ENCODE measurements at places on chromosomes 5 and 9.

GRCh38 chr5:20286512-20286911, 298.5 kb upstream of the CDH18 start:
- DNase-seq, result no peak

GRCh38 chr9:84563691-84564090, 105.8 kb upstream of the NTRK2 start:
- DNase-seq, result no peak

DNA sequence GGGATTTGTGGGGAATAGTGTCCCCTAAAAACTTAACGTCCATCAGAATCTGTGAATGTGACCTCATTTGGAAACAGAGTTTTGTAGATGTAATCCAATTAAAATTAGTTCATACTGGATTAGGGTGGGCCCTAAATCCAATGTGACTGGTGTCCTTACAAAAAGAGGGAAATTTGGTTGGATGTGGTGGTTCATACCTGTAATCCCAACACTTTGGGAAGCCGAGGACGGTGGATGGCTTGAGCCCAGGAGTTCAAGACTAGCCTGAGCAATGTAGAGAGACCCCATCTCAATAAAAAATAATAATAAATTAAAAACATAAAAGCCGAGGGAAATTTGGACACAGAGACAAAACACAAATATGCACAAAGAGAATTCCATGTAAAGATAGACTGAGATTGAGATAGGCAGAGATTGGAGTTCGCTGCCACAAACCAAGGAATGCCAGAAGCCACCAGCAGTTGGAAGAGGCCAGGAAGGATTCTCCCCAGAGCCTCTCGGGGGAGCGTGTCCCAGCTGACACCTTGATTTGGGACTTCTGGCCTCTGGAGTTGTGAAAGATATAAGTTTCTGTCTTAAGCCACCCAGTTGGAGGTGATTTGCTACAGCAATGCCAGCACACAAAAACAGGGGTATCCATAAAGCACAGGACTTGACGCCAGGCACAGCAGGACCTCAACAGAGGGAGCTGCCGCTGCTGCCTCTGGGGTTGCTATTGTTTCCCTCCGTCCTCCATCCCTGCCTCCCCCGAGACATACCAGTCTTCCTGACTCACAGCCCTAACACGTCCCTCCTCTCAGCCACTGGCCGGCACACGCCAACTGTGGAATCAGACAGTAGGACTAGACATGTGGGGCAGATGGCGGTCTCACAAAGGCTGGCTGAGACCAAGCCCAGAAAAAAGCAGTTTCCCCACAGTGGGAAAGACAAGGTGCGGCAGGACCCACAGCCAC, 73.8 kb upstream of the IL17B start:
- DNase-seq, result no peak

DNA sequence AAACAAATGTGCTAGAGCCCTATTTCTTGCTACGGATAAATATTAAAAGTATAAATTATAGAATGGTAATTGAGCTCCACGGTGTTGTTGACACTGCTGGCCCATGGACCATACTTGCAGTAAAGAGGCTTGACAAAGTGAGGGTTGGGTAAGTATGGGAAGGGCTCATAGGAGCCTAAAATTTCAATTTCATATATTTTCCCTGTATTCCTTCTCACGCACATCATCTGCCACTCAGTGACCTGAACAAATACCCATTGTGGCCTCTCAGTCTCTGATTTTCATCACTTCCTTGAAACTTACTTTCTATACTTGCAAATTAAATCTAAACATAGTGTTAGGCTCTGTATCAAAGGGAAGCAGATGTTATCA, 116.5 kb downstream of the PIK3R1 start:
- no peak for DNase-seq

- DNase-seq, result peak; percentile 82
Observed at GRCh38 chr9:131530920-131531832, at the start of gene UCK1. Gene UCK1, minus strand, starts transcription at chr9:131531263. Its CDS starts 89 bp downstream, at chr9:131531174.

GRCh38 chr9:77648234-77649108, at the start of gene GNA14:
Gene GNA14, minus strand, starts transcription at chr9:77648322. Its CDS starts 529 bp downstream, at chr9:77647793.
- no peak for DNase-seq

- DNase-seq, result no peak
Observed at GRCh38 chr9:98477884-98478283, 222.4 kb upstream of the TBC1D2 start.

DNA sequence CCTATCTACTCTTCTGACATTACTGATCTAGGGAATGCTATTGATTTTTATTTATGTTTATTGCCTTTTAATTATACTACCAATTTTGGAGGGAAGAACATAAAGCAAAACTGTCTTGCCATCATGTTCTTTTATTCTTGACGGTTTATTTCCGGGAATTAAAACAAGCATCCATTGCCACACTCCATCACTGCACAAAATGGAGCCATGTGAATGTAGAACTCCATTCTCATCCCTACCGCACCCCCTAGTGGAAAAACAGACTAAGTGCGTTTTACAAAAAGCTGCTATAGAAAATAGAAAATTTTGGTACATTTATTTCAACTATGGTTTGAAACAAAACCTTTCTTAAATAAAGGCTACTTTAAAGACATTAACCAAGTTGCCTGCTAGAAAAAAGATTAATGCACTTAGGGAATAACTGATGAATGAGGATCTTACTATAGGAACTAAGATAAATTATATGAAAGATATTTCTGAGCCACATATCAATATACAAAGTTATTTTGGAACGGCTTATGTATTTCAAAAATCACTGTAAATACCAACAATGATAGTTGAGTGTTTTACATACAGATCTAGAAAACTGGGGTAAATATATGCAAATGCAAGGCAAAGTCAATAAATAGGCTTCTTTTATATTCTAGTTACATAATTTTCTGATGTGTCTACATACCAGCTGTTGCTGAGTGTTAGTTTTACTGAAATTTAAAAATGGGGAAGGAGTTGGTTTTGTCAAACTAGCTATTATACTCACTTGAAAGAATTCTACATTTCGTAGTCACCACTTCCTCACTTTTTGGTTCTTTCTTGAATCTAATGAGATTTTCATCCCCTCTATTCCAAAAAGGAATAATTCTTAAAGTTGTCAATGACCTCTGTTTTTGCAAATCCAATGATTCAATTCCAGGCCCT, 26.5 kb downstream of the OXCT1 start:
- peak; percentile 50 for DNase-seq

DNA sequence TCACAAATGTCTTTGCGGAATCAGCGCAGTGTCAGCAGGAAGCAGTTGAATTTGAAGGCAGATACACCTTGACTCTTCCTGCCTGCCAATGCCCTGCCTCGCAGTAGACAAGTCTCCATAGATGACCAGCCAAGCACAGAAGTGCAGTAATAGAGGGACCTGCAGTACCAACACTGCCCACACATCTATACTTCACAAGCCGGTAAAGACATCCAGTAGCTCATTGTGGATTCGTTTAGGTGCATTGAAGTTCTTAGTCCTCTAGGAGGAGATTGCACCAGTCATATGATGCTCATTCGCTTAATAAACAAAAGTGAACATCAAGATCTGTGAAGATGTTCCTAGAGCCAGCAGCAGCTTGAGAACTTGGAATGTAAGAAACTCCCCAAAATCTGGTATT, 7.1 kb upstream of the IFNA2 start:
- no peak for DNase-seq

Data from NCI-H1436 (cell line).